Frontal cortex (tissue), 4 donors: ENCODE measurements at places on chromosomes 7 and 10. TPM values are rescaled to one million over a fixed set of nuclear protein-coding genes. Genes with fewer than 3 reads are reported as not detected.

LRRC4 gene
- total RNA-seq, result 13.9 TPM

TDRD1 gene
- total RNA-seq, result 0.41 TPM

LRRD1 gene
- 1.2 TPM for total RNA-seq

TRIL gene
- total RNA-seq, result 17.5 TPM

SNX13 gene
- total RNA-seq, result 66.0 TPM

EBLN1 gene
- total RNA-seq, result not detected

C10orf67 gene
- 0.41 TPM for total RNA-seq

TMEM178B gene
- 53.0 TPM for total RNA-seq

OGA gene
- 407 TPM for total RNA-seq
